Retina (tissue), 1 donor: ENCODE measurements at places on chromosomes 6 and 20.

- no peak for DNase-seq
Measured at GRCh38 chr20:61674688-61675087, 391.0 kb downstream of the TAF4 start.

GRCh38 chr20:41124451-41125094 lies 12.8 kb upstream of the PLCG1 start:
- no peak for DNase-seq

DNA sequence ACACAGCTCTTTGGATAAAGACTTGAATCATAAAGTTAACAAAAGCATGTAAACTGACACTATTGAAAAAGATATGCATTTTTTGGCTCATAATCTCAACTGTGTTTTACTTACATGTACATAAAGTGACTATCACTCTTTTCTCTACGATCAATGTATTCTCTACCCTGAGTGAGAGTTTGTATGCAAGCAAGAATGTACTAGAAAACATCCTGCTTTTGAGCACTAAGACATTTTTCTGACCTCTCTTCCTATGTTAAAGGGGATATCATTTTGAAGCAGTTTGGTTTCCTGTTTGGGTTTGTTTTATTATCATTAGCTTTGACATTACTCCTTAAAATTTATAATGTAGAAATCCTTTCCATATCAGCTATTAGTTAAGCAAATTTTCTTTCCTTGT lies 910.8 kb downstream of the C6orf118 start:
- no peak for DNase-seq

- peak; percentile 15 for DNase-seq
Measured at GRCh38 chr6:3026791-3027626, 27.3 kb downstream of the NQO2 start.

DNA sequence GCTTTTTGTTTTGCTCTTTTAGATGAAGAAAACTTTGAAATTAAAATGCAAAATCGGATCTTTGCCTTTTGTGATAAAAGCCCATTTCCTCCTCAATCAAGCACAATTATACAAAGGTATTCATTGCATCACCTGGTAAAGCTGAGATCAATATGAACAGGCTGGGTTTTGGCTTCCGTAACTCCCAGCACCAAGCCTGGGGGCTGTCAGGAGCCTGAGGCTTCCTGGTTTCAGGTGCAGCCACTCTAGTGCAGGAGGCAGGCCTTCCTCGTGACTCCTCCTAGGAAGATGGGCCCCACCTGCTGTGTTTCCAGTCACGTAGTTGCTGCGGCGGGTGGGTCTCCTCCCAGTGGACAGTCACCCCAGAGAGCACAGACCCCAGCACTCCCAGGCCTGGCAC lies 54.0 kb downstream of the EDN3 start:
- DNase-seq = no peak

- DNase-seq = no peak
Measured at GRCh38 chr6:31581434-31582229, 592 bp downstream of the LTB start.

DNA sequence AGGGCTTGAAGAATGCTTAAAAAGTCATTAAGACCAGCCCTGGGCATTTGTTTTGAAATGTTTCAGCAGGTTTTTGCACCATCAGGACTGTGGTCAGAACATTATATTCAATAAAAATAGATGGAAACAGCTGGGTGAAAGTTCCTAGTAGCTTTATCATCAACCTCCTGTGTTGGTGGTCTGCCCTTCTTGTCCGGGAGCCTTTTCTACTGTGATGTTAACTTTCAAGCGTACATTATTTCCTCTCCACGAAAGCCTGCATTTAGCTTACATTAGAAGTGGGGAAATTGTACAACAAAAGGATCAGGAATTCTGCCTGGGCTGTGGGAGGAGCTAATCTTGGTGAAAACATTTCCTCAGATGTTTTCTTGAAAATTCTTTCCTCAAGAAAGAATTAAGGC lies 71.1 kb downstream of the LAMA4 start:
- no peak for DNase-seq

DNA sequence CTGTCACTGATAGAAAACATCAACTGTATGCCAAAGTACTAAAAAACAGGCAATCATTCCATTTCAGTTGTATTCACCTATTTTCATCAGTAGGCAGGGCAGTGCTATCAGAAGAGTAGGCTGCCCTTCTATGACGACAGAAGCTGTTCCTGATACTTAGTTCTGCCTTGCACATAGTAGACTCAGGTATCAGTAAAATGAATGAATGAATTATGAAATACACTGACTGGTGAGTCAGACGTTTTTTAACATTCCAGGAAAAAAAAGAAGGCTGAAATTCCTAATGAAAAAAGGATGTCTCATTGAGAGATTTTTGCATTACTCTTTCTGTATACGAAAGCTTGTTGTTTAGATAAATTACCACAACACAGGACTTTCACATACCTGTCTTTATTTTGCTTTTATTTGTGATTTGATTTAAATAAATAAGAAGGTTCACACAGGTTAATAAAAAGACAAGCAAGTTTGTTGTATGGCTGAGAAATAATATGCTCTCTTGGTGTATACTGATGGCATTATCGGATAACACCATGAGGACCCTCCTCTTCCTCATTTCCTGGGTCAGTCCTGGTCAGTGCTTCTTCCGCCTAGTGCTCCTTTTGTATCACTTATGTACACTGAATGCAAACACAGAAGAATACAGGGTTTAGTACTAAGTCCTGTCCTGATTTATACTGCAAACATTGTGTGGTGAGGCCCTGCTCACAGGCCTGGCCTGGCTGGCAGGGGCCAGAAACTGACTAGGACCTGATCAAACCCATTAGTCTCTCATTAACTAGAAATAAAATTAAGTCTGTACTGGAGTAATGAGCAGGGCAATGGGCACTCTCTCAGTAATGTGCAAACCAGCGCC lies 39.4 kb upstream of the SPDEF start:
- peak; percentile 23 for DNase-seq

GRCh38 chr6:90219209-90219985 lies 77.2 kb downstream of the BACH2 start:
- DNase-seq = peak; percentile 71

- DNase-seq = peak; percentile 47
Measured at GRCh38 chr6:107493158-107494057, 3.5 kb downstream of the SOBP start.

DNA sequence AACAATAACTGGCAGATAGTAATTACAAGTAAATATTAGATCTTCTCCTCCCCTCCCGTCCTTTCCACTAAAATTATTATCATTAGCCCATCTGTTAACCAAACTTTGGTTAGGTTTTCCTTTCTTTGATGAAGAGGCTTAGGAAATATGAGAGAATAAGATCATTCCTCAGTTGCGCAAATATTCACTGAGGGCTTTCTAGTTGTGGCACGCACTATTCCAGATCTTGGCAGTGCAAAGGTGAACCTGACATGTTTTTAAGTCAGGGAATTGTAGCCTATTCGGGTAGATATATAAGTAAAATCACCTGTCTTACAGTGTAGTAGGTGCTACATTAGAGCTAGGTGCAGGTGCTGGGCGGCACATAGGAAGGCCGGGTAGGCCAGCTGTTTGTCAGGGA lies 31.1 kb downstream of the RNF217 start:
- no peak for DNase-seq

DNA sequence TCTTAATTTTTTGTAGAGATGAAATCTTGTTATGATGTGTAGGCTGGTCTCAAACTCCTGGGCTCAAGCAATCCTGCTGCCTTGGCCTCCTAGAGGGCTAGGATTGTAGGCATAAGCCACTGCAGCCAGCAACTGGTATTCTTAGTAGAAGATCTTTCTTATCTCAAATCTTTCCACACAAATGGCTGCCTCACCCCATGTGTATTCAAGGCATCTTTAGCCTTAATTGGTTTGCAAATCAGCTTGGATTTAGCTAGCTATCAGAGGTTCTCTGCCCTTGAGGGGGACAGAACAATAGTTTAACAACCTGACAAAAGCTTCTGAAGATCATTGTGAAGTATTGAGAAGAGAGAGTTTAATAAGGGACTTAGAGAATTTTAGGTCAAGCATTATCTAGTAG lies 17.9 kb upstream of the ABRACL start:
- no peak for DNase-seq
